ENCODE measurements at places on chromosomes 1 and 21.

GRCh38 chr1:28196330-28196729, 19.8 kb upstream of the PTAFR start:
- DNase-seq, result no peak

DNA sequence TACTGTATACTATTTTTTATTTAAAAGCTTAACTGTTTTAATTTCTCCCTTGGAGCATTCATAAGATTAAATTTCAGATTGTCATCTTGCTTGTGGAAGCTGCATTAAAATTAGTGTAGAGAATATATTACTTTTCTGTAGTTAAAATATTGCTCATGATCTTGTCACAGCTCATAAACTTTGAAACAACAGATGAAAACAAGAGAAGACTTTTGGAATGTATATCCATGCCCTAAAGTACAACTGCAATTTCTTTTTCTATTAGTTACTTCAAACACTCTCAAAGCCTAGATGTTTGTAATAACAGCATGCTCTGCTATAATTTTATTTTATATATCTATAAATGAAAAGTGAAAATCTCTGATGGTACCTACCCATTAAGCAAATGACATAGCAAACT, 155.9 kb downstream of the COL11A1 start:
- no peak for DNase-seq

DNA sequence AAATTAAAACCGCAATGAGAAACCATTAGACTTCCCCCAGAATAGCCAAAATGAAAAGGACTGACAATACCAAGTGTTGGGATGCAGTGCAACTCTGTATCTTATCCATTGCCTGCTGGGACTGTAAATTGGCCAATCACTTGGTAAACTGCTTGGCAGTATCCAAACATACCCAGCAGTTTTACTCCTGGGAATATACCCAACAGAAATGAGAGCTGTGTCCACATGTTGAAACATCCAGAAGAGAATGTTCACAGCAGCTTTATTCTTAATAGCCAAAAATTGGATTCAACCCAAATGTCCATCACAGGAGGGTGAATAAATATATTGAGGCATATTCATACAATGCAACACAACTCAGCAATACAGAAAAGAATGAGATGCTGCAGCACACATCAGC, 13.7 kb upstream of the FAM20B start:
- DNase-seq, result no peak

- DNase-seq, result peak; percentile 21
Observed at GRCh38 chr1:29519788-29520110, 283.4 kb downstream of the PTPRU start.

- DNase-seq, result no peak
Observed at GRCh38 chr1:233114159-233114558, 163.7 kb downstream of the NTPCR start.

- DNase-seq, result no peak
Observed at GRCh38 chr1:154502744-154503115, 518 bp upstream of the SHE start.

- no peak for DNase-seq
Observed at GRCh38 chr1:115284209-115284608, 53.8 kb downstream of the NGF start.

DNA sequence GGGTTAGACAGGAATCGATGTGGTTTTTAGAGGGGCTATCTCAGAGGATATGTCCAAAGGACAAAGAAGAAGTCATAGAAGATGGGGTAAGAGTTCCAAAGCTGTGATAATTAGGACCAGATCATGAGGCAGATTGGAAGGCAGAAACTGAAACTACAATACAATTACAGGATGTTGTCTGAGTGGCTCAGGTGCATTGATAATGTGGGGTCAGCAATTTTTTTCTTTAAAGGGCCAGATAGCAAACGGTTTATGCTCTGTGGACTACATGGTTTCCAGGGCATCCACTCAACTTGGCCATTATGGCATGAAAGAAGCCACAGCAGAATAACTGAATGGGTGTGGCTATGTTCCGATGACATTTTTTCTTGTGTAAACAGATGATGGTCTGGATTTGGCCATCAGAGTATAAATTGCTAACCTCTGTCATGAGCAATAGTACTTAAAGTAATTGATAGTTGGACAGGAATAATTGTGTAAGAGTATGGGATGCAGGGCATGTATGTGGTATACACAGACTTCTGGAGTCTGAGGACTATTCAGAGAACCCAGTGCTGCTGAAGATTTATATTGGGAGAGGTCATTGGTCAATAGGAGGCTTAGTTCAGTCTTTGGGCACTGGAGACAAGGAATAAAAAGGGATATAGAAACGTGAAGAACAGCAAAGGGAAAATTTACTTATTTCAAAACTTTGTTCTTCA, 198.4 kb upstream of the ADGRL4 start:
- no peak for DNase-seq

DNA sequence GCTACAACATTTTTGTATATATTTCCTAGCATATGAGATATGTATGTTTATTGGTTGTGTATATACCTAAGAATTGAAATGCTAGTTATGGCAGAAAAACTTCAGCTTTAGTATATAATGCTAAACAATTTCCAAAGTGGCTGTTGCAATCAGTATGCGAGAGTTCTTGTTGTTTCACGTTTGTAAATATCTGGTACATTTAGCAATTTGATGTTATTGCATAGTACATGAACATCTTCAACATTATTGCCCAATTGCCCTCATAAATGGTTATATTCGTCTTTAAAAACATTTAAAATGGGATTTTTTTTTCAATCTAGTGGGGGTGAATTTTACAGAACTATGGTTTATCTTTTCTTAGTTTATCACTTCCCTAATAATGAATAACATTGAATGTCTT, 86.2 kb upstream of the HP1BP3 start:
- DNase-seq, result no peak

- no peak for DNase-seq
Observed at GRCh38 chr1:24199291-24199900, 12.3 kb upstream of the IFNLR1 start.

- DNase-seq, result peak; percentile 15
Observed at GRCh38 chr1:19312782-19313635, 883 bp downstream of the SLC66A1 start.

GRCh38 chr1:205748403-205749233, 1.4 kb downstream of the NUCKS1 start:
- DNase-seq, result peak; percentile 42

DNA sequence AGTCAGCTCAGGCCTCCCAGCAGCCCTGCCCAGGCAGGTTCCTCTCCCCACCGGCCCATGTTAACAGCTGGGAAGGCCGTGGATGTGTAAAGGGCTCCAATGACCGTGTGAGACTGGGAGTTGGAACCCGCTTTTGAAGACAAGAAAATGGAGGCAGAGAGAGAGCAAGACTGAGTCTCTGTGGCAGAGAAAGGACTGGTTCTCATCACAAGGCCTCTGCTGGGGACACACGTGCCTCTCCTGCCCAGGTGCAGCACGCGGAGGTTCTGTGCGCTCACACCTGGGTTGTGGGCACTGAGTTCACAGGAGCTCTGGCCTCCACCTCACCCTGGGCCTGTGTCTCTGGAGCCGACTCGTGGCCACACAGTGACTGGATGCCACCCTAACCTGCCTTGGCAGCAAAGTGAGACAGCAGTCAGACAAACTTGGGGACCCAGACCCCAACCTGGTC, 27.0 kb downstream of the RUNX3 start:
- no peak for DNase-seq
